ENCODE measurements at places on chromosomes 6 and 20. TPM values are rescaled to one million over a fixed set of nuclear protein-coding genes. Genes with fewer than 3 reads are reported as not detected.

DNA sequence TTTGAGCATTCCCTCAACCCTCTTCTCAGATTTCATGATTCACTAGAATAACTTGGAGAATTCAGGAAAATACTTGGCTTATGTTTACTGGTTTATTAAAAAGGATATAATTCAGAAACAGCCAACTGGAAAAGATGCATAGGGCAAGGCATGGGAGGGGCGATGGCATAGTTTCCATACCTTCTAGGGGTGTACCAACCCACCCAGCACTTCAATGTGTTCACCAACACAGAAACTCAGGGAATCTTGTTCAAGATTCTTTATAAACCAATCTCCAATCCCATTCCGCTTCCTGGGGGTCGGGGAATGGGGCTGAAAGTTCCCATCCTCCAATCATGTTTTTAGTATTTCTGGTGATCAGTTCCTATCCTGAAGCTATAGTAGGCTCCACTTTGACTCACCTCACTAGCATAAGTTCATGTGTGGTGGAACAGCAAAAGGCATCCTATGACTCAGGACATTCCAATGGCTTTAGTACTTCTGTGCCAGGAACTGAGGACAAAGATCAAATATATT lies 164.4 kb downstream of the SIM1 start:
- DNase-seq: no peak

- no peak for DNase-seq
These were observed 24.8 kb upstream of the PCSK2 start for GRCh38 chr20:17202030-17202429.

- no peak for DNase-seq
These were observed 166.5 kb downstream of the PLCB1 start for GRCh38 chr20:8298426-8299043.

DNA sequence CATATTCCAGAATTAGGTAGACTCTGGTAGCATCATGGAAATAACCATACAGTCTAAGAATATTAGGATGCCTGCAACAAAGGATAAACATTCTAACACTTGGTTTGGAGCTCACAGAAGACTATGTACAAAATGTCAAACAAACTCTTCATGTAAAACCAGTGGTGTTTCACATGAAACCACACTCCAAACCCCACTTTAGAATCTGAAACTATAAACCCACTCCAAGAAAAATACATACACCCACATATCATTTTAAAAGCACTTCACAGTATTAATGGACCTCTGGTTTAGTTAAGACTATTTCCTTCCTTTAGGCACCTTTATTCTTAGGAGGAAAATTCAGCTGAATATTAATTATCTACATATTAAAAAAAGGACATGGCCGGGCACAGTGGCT lies 10.5 kb downstream of the AURKA start:
- DNase-seq: no peak

- no peak for DNase-seq
These were observed 75.3 kb downstream of the GNAS-AS1 start for GRCh38 chr20:58775371-58775770.

DNA sequence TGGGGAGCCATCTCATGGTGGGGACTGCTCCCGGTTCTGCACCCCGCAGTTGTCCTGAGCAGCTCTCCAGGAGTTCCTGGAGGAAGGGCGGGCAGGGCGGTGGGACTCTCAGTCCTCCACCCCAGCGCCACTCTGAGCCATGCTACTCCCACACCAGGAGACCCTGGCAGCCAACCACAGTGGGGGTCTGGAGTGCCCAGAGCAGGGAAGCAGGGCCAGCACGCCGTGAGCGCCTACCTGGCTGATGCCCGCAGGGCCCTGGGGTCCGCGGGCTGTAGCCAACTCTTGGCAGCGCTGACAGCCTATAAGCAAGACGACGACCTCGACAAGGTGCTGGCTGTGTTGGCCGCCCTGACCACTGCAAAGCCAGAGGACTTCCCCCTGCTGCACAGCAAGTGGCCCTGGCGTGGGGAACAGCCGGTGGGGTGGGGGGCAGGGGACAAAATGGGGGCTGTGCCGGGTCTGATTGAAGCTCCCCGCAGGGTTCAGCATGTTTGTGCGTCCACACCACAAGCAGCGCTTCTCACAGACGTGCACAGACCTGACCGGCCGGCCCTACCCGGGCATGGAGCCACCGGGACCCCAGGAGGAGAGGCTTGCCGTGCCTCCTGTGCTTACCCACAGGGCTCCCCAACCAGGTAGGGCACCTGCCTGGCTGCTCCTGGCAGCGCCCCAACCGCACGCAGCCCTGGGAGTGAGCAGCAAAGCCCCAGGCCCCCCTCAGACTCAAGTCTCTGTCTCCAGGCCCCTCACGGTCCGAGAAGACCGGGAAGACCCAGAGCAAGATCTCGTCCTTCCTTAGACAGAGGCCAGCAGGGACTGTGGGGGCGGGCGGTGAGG lies 1.6 kb upstream of the TNFRSF6B start:
- no peak for DNase-seq

DNA sequence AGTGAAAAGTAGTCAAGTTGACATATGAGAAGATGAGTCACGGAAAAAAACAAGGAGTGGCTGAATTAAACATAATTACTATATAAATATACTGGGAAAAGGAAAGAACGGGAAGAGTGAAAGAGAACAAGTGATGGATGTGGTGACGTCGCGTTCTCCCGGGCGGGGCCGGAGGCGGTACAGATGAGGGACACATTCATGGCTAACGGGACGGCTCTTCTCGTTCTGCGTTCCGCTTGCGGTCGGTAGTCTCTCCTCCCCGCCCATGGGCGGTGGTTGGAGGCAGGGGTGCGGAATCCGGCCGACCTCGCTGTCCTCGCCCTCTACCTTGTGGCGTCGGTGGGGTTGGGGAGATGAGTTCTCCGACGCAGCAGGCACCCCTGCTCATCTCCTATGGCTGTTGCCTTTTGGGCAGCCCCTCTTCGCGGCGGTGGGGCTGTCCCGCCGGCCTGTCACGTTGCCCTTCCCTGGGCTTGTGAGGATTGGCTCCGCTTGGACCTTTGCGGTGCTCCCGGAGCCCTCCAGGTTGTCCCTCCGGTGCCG lies 22.5 kb downstream of the HLA-G start:
- DNase-seq: peak; percentile 24

DNA sequence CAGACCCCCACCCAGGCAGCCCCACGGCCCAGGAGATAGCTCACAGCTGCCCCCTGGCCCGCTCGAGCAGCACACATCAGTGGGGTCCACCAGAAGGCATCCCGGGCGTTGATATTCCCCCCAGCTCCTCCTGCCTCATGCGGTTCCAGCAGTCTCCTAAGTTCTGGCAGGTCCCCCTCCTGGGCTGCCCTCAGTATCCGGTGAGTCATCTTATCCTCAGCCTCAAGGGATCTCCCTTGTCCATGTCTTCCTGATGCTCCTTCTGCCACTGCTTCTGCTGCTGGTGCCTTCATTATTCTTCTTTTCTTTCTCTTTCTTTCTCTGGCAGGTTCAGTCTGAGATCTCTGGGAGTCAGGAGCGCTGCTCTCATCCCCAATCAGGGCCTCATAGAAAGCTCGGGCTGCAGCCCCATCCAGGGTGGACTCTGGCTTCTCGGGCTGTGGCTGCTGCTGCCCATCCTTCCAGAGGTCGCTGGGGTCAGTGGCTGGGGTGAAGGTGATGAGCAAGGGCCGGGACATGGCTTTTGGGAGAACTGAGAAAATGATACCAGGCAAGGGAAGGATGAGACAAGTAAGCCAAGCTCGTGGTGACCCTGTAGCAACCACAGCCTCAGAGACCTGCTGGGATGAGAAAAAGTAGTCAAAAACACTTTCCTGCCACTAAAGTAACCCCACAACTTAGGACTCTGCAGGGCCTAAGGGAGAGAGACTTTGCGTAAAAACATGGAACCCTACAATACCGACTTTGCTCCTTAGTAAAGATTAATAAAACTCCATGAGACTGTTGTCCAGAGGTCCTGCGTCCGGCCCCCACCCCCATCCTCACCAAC lies 622 bp downstream of the GPANK1 start:
- DNase-seq: peak; percentile 64

GRCh38 chr6:25312703-25313102 lies 33.5 kb downstream of the CARMIL1 start:
- DNase-seq: no peak

The FOXS1 gene
- total RNA-seq: 1.6 TPM

The HAO1 gene
- total RNA-seq: not detected

The KCNK17 gene
- 1.1 TPM for total RNA-seq

The GGTLC1 gene
- not detected for total RNA-seq

The TMEM151B gene
- total RNA-seq: not detected
